ENCODE measurements at places on chromosomes 1 and 21.

GRCh38 chr1:76083189-76083588 lies 8.6 kb downstream of the ST6GALNAC3 start:
- DNase-seq, result no peak

DNA sequence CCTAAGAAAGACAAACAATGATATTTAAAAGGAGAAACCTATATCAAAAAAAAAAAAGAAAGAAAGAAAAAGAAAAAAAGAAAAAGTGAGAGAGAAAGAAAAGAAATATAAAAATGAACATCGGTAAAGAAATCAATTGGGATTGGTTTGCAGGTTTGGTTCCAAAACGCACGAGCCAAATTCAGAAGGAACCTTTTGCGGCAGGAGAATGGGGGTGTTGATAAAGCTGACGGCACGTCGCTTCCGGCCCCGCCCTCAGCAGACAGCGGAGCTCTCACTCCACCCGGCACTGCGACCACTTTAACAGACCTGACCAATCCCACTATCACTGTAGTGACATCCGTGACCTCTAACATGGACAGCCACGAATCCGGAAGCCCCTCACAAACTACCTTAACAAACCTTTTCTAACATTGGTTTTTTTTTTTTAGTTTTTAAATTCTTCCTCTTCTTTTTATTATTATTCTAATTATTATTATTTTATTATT lies 11.7 kb downstream of the LHX9 start:
- peak; percentile 61 for DNase-seq

DNA sequence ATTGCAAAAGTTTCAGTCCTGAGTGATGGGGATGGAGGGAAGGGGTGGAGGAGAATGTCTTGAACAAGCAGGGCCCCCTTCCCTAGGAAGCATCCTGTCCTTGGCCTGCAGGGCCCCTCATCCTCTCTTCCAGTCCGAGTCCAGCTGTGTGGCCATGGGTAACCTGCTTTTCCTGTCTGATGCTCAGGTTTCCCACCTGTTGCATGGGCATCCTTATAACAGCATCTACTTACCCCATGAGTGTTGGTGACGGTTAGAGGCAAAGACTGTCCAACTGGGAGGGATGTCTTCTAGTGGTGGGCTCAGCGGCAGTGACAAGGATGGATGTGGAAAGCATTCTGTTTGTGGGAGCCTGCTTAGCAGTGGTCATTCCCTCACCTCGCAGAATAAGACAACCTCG lies 1.9 kb downstream of the UBL4B start:
- no peak for DNase-seq

DNA sequence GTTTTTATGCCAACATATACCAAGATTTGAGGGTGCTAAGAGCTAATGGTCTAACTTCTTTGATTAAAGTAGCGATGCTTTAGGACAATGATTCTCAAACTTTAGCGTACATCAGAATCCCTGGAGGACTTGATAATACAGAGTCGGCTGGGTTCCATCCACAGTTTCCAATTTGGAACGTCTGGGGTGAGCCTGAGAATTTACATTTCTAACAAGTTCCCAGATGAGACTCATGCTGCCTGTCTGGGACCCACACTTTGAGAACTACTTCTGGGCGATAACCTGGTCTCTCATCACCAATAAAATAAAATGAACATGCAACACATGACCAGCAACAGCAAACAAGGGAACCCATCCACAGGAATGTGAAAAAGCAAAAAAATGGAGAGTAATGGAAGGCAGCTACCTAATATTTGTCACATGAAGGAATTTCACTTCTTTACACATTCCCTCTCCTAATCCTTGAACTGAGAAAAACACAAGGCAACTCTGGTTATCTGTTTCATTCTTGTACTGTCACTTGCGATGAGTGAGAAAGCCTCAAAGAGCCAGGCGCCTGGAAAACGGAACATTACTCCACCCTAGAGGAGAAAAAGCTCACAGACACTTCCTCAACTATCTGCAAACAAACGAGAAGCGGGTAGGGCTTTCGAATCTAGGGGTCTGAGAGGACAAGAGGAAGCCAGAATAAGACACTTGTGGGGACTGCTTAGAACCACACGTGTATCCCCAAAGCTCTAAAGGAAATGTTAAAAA lies 14.0 kb downstream of the HSF2BP start:
- peak; percentile 72 for DNase-seq

DNA sequence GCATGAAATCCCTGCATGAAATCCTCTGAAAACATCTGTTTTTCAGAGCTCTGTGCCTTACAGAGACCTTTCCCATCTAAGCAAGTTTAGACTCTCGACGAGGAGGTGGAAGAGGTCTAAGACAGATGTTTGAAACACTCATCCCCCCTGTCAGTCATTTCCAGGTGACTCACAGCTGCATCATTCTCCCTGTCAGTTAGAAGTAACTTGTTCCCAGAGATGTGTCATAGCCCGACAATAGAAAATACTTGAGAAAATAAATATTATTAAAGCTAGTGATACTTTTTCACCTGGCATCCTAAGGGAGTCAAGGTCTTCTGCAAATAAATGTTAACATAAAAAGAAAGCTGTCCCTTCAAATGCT lies 41.6 kb upstream of the SEC16B start:
- peak; percentile 16 for DNase-seq

GRCh38 chr1:52268372-52268771 lies 97.6 kb downstream of the CC2D1B start:
- peak; percentile 72 for DNase-seq

DNA sequence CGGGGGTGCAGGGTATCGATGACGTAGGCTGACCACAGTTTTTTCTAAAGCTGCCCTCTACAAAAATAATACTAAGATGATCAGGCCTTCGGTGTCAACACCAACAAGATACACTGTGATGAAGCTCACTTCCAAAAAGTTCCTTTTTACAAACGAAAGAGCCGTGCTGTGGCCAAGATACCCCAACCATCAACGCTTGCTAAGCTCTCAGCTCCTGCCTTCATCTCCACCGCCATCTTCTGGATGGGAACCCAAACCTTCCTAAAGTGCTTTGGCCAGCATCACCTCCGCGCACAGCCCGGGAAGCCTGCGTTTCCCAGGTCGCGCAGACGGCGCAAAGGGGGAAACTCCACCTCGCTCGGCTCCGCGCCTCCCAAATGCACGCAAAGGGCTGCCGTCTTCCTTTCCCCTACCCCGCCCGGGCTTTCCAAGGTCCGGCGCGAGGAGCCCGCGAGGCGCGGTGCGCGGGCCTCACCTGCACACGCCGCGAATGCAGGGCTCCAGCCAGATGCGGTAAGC lies 541 bp downstream of the USP48 start:
- peak; percentile 66 for DNase-seq

GRCh38 chr1:100703716-100704115 lies 15.8 kb upstream of the VCAM1 start:
- no peak for DNase-seq

DNA sequence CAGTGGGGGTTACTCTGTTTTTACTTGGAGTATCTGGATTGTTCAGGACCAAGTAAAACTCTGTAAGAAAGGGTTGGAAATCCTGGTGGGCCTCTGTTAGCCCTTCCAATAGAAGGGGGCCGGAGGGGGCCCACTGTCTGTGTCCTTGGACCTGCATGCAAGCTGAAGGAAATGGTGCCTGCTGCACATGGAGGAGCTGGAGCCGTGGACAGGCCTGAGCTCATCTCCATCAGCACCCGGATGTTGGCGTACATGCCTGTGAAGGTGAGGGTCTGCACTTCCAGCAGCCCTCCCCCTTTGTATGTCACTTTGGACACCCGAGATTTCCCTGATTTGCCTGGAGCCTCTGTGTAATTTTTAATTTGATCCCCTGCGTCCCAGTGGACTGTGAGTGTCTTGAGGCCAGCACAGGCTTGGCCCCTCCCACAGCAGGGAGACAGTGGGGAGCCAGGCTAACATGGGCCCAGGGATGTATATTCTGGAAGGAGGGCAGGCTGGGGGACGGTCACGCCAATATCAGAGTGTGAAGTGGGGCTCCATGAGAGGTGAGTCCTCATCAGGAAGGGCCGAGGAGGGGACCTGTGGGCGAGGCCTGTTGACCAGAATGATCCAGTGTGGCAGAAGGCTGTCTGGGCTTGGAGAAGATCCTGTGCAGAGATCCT lies 16.8 kb downstream of the GALNT2 start:
- no peak for DNase-seq

All from GM23338 (cell line).